ENCODE measurements at places on chromosomes 1 and 21.

DNA sequence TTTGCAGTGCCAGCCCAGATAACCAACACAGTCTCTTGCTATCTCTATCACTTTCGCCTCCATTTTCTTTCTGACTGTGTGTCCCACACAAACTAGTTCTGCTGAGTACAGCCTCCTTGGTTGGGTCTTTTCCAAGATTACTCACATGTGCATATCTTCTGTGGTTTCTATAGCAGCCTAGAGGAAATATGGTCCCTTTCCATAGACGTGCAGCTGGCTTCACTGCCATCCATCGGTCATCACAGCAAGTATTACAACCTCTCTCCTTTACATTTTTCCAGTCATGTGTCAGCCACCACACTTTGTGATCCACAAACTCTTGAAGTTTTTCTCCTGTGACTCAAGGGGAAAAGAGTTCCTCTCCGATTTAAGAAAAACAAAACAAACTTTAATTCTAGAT is 893.4 kb upstream of the ADGRL4 start:
- no peak for DNase-seq

GRCh38 chr1:101005183-101005582 is 20.4 kb downstream of the DPH5 start:
- no peak for DNase-seq

DNA sequence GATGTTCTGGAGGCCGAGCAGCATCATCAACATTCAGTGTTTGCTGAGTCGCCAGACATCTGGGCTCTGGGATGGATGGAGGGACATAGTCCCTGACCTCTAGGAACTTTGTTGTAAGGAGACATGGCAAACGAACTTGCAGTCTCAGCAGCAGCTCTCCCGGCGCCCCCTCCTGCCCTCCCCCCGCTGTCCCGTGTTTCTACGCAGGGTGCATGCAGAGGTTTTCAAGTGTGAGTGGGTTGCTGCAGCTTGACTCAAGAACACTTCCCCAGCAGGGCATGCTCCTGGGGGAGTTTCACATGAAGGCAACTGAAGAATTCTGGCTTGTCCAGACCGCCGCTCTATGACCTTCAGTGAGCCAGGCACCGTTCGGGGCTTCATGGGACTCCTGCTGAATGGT is 121.9 kb downstream of the CAMTA1 start:
- no peak for DNase-seq

DNA sequence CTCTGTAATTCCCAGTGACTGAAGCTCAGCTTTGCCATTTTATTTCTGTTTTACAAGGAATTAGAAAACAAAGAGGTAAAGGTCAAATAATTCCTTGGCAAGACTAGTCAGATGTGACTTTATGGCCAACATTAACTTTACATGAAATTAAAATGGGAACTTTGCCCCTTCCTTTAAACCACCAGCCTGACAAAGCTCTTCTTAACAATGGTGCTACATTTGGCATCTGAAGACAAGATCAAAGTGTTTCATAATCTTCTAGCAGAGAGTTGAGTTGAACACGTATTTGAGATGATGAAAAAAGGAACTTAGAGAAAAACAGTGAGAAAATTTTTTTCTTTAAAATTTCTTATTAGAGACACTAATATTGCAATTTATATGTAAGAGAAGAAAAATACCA is 193.8 kb downstream of the AK5 start:
- DNase-seq, result no peak

- DNase-seq, result peak; percentile 47
Measured at GRCh38 chr1:12475530-12475934, 142.5 kb downstream of the DHRS3 start.

DNA sequence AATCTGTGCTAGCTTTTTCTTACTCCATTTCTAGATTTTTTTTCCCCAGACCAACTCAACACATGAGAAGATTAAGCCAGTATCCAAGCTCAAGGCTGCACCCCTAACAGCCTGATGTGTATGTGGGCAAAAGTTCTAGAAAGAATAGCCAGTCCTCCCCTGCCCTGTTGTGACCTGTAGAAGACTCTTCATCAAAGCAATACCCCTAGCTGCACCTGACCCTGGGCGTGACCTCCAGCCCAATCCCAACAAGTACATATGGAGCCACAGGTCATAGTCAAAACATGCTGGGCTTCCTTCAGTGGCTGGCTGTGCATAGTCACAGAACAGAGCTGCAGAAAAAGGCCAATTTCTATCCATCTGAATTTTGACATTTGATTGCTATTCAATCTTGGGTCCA is 72.5 kb downstream of the ATP1A1 start:
- DNase-seq, result no peak

DNA sequence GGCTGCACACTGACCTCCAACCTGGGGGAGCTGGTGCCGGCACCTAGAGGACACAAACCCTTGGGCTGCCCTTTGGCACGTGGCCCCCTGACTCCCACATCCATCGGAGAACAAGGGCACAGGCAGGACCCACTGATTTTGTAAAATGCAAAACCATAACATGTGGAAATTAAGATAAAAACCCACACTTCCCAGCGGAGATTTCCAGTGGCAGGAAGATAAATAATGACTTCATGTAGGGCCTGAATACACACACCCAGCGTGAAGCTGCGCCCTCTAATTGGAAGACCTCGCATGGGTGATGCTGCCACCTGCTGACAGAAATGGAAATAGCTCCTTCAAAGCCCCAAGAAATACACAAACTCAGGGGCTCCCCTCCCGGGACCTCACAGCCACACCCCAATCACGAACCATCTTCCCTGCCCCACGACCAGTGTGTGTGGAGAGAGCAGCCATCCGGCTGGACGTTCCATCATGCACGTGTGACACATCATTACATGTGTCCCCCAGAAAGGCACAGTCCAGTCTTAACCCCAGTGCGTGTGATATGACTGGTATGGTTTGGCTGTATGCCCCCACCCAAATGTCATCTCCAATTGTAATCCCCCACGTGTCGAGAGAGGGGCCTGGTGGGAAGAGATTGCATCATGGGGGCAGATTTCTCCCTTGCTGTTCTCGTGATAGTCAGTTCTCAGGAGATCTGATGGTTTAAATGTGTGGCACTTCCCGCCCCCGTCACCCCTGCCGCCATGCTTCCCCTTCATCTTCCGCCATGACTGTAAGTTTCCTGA is 5.7 kb upstream of the TPRG1L start:
- DNase-seq, result peak; percentile 79

- no peak for DNase-seq
Measured at GRCh38 chr21:43995521-43996105, 16.5 kb upstream of the TRAPPC10 start.
